ENCODE measurements at places on chromosomes 11 and 22.

DNA sequence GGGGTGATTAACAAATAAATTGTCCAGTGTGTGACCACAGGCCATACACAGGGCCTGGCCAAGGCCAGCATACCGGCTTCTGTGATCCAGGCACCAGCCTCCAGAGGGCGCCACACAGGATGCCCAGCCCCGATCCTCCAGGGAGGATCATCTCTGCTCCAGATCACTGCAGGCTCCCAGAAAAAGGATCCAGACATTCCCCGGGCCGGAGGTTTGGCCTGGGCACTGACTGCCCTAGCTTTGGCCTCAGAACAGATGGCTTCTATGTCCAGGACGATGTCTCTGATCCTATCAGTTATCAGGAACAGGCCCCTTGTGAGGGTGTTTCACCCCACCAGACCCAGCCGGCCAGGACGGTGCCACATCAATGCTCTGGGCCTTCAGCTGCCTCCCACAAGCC lies 74.5 kb upstream of the LMO1 start:
- DNase-seq: no peak

DNA sequence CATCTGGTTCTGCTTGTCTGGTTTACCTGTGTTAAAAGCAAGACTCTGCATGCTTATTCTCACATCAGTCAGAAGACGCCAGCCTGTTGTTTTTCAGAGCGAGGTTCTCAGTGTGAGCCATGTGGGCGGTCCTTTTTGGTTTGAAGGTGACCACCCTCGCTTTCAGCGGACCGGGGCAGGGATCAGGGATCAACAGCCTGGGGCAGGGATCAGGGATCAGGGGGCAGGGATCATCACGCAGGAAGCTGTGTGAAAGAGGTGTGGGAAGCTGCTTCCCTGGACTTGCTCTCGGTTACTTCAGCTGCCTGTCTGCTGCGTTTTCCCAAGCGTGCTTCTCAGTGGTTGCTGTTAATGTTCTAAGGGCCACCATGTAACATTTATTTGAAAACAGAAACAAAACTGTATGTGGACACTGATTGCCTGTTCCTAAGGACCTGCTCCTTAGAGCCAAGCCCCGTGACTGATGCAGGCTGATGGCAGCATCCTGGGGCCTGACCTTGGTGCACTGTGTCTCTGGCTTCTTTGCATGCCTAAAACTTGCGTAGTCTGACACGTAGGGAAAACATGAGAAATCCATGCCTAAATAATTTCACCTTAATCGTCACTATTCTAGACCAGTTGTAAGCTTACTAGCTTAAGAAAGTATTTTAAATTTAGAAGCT lies 146.9 kb downstream of the ATXN10 start:
- no peak for DNase-seq

DNA sequence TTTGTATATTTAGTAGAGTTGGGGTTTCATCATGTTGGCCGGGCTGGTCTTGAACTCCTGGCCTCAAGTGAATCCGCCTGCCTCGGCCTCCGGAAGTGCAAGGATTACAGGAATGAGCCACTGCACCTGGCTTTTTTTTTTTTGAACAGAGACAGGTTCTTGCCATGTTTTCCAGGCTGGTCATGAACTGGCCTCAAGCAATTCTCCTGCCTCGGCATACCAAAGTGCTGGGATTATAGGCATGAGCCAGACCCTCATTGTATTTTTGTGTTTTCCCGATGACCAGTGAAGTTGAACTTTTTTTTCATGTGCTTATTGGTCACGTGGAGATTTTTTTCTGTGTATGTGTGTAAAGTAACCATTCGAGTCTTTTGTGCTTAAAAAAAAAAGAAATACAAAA lies 48.2 kb downstream of the KIAA1671 start:
- no peak for DNase-seq

DNA sequence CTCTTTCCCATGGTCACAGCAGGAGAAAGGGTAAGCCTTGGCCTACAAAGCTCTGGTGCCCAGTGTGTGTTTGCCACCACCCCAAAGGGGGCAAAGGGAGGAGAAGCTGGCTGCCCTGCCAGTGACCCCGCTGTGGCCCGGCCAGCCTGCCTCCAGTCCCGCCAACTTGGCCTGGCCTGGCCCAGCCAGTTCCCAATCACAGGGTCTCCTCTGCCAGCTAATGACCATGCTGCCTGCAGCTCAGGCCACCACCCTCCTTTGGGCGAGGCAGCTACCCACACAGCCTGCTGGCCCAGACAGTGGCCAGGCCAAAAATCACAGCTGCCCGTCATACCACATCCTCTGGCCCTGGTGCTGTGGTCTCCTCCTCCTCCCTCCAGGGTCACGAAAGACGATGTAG lies 5.1 kb downstream of the GDPD5 start:
- DNase-seq: no peak

GRCh38 chr22:19631899-19632667 lies 82.2 kb upstream of the SEPTIN5 start:
- DNase-seq: no peak

DNA sequence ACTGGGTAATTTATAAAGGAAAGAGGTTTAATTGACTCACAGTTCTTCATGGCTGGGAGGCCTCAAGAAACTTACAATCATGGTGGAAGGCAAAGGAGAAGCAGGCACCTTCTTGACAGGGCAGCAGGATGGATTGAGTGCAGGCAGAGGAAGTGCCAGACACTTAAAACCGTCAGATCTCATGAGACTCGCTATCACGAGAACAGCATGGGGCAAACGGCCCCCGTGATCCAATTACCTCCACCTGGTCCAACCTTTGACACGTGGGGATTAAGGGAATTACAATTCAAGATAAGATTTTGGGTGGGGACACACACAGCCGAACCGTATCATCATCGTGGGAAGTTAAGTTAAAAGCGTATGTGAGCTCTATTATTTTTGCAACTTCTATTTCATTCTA lies 71.4 kb upstream of the SYN3 start:
- DNase-seq: no peak

- no peak for DNase-seq
Measured at GRCh38 chr22:37571258-37571991, 8.5 kb downstream of the LGALS2 start.

DNA sequence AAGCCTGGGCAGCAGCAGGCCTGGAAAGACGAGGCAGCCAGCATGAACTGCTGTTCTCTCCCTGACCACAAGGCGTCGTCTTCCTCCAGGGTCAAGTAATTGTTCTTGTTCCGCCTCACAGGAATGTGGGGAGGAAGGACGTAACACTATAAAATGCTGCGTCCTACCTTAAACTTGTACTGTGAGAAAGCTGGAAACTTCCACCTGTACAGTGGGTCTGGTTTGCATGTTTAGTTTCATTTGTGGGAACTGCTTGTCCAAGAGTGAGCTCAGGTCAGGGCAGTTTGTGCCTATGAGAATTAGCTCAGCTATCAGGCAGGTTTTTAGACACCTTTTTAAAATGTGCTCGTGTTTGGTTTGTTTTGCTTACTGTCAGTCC lies 55.2 kb downstream of the PANX1 start:
- DNase-seq: no peak

DNA sequence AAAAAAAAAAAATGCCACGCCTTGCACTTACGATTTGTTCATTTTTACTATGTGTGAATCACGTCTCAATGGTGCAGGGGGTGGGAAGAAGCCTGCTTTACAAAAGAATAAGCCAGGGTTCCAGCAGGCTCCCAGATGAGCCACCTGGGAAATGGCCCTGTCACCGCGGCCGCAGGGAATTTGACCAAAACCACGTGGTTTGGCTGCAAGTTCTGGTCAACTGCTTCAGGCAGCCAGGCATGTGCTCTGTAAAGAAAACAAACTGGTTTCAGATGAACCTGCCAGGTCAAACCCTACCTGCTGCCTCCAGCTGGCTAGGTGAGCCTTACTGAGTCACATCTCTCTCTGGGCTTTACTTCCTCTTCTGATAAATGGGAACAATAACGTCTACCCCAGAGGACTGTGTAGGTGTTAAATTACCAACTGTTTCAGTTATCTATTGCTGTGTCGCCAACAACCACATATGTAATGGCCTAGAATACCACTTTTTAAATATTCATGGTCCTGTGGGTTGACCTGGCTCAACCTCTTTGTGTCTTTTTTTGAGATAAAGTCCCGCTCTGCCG lies 30.5 kb upstream of the GCAT start:
- no peak for DNase-seq

GRCh38 chr11:68903288-68904247 lies at the start of the genes IGHMBP2 and MRPL21:
TSS of gene IGHMBP2 (plus strand) at chr11:68903891. CDS start at chr11:68903953, 62 bp downstream.
TSS of gene MRPL21 (minus strand) at chr11:68903832. CDS start at chr11:68903810, 22 bp downstream.
- peak; percentile 69 for DNase-seq

- DNase-seq: no peak
Measured at GRCh38 chr11:73838443-73839122, 38.1 kb downstream of the COA4 start.
